ENCODE measurements at places on chromosomes 7 and 10.

DNA sequence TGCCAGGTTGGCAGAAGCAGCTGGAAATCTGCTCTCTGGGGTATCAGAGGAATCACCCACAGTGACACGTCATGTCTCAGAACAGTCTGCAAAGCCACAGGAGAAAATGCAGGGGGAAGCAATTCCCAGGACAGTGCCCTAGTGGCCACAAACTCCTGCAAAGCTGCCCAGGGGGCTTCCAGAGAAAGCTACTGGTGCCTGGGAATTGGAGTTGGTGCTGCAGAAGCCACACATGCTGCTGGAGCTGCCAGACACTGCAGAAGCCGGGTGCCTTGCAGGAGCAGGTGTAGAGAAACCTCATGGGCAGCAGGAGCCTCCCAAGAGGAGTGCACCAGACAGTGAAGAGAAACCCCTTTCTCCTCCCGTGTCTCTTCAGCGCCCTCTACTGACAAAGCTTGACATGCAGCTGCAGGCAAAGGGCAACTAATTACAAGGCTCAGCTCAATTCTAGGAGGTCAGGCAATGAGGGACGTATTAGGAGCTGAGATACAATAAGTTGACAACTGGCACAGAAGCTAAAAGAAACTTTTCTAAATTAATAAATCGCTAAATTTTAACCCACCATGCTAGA lies 30.2 kb upstream of the NUB1 start:
- DNase-seq = no peak

- no peak for DNase-seq
Observed at GRCh38 chr10:43524434-43525247, 49.8 kb downstream of the ZNF239 start.

DNA sequence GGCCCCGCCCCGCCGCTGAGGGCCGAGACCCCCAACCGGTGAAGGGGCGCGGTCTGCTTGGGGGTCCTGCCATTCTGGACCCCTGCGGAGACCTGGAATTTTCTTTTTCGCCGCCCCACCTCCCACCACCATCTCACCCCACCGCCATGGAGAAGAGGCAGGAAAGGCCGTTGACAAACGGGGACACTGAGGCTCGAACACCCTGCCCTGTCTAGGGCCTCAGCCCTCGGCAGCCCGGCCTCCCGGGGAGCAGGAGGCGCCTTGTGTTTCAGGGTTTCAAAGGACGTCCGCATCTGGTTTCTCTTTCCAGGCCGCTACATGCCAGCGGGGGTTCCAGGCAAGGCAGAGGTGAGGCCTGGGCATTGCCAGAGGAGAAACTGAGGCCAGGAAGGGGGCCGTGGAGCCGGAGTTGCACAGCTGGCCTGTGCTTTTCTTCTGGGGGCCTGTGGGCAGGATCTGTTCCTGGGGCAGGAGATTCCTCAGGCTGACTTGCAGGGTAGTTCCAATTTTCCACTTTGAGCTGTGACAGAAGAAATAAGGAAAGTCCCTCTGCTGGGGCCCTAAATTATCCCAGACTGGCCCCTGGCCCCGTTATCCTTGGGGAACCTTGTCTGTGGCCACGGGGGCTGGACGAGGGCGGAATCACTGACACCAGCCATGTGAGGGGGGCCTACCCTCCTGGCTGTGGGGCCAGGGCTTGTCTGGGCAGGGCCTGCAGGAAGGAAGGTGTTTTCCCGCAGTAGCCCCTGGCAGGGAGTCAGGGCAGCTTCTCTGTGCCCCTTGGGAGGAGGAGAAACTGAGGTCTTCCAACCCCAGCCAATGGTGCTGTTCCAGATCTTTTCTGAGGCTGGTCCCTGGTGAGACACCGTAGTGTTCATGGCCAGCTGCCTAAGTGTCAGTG lies 900 bp upstream of the MICALL2 start:
- DNase-seq = no peak

DNA sequence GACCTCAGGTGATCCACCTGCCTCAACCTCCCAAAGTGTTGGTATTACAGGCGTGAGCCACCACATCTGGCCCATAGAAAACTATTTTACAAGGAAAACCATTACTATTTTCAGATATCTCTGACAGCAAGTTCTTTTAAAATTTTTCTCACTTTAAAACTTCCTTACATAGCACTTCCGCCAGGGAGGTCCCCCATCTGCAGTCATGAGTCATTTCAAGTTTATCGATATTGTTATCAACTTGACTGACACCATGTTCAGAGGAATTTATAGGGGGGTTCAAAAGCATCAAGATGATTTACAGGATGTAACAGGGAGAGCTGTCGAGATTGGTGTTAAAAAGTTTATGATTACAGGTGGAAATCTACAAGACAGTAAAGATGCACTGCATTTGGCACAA lies 88.8 kb downstream of the NRBF2 start:
- DNase-seq = no peak

GRCh38 chr7:44769776-44770294 lies 21.2 kb downstream of the ZMIZ2 start:
- no peak for DNase-seq

GRCh38 chr10:30185916-30186315 lies 126.5 kb upstream of the JCAD start:
- DNase-seq = no peak

GRCh38 chr7:155192961-155193640 lies 104.6 kb upstream of the INSIG1 start:
- no peak for DNase-seq

Measured in breast epithelium (tissue), 4 donors.